T-helper 2 cell treated with Interferon-gamma antibody and Interleukin-4, amounts not matched to agents 5 μg/mL and 100 μg/mL, for 36 hours (primary cell): ENCODE measurements at places on chromosomes 6 and 20.

GRCh38 chr6:143123081-143123480, 62.4 kb downstream of the AIG1 start:
- H3K4me1 ChIP-seq = no peaks in the 10 kb centered on the region
- H3K27ac ChIP-seq = no peak overlapping the region
- H3K4me3 ChIP-seq = no peak overlapping the region
- no peaks in the 10 kb centered on the region for H3K27me3 ChIP-seq

GRCh38 chr20:62501801-62502495, 26.2 kb upstream of the GATA5 start:
- H3K27ac ChIP-seq = peak overlapping the region; percentile 93
- peak; percentile 87 for DNase-seq
- H3K36me3 ChIP-seq = no peaks in the 10 kb centered on the region
- H3K27me3 ChIP-seq = no peaks in the 10 kb centered on the region
- H3K4me1 ChIP-seq = peaks cover 18% of the 10 kb centered on the region
- H3K4me3 ChIP-seq = peak overlapping the region; percentile 44

DNA sequence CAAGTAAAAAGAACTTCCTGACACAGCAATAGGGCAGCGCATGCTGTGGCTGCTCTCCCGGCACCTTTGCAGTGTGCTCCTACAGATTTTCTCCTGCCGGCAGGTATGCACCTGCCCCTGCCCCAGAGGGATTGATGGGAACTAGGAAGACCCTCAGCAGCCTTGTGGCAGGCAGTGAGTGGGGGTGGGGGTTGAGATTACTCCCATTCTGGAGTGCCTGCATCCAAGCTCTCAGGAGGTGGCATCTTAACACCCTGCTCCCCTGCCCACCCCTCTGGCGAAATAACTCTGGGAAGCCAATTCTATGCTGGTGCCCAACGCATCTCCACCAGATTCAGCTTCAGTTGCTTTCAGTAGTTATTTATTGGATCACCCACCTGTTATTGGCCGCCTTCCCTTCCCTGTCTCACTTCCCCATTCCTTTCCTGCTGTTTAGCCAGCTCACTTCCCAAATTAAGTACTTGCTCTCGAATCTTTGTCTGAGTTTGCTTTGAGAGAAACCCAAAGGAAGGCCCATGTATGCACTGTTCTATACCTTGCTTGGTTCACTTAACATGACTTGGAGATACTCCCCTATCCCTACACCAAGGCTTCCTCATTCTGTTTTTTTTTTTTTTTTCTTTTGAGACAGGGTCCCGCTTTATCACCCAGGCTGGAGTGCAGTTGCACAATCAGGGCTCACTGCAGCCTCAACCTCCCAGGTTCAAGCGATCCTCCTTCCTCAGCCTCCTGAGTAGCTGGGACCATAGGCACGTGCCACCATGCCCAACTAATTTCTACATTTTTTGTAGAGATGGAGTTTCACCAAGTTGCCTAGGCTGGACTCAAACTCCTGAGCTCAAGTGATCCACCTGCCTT, 29.3 kb upstream of the SLC23A2 start:
- H3K36me3 ChIP-seq = no peaks in the 10 kb centered on the region
- no peaks in the 10 kb centered on the region for H3K4me1 ChIP-seq
- no peak overlapping the region for H3K4me3 ChIP-seq

DNA sequence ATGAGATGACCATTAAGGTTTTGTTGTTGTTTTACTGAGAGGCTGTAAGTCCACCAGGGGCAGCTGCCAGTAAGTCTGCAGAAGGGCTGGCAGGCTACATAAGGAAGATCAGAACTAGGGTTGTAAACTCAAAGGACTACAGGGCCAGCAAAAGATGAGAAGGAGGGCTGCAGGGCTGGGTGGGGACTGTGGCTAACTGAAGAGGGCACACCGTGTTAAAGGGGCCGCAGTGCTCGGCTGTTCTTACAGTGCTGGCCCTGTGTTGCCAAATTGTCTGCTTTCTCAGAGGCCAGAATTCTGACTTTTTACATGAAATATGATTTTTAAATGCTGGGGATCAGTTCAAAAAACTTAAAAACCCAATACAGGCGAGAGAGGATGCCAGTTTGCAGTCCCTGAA, 25.5 kb upstream of the ZNF318 start:
- peaks cover 17% of the 10 kb centered on the region for H3K4me1 ChIP-seq
- H3K4me3 ChIP-seq = no peak overlapping the region
- no peak overlapping the region for H3K27ac ChIP-seq

- no peaks in the 10 kb centered on the region for H3K4me1 ChIP-seq
- no peak overlapping the region for H3K4me3 ChIP-seq
- no peak for DNase-seq
- H3K27me3 ChIP-seq = no peaks in the 10 kb centered on the region
- no peak overlapping the region for H3K27ac ChIP-seq
Measured at GRCh38 chr20:33345342-33345741, 56.0 kb downstream of the CDK5RAP1 start.

- H3K27ac ChIP-seq = no peak overlapping the region
- no peaks in the 10 kb centered on the region for H3K27me3 ChIP-seq
- DNase-seq = no peak
- peaks cover 24% of the 10 kb centered on the region for H3K36me3 ChIP-seq
- H3K4me1 ChIP-seq = peaks cover 3% of the 10 kb centered on the region
Measured at GRCh38 chr20:35385733-35386132, 26.0 kb downstream of the UQCC1 start.

DNA sequence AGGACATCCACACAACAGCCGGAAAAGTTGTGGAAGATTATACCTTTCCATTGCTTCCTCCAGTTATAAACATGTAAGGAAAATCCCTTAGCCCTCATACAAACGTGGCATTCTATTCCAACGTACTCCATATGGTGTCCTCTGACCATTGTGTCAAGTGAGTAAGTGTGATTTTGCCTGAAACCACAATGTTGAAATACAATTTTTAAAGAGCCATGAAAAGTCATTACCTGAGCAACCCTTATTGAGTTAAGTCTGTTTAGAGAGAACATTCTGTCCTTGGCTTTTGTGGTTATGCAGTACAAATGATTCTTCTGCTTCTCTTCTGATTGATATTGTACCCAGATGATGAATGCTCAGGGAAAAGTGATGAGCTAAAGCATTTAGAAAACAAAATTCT, 530.1 kb downstream of the HAO1 start:
- no peak overlapping the region for H3K27ac ChIP-seq
- no peaks in the 10 kb centered on the region for H3K27me3 ChIP-seq
- DNase-seq = no peak
- H3K36me3 ChIP-seq = no peaks in the 10 kb centered on the region

GRCh38 chr6:110140650-110141049, 38.8 kb downstream of the WASF1 start:
- H3K36me3 ChIP-seq = no peaks in the 10 kb centered on the region
- H3K4me1 ChIP-seq = no peaks in the 10 kb centered on the region
- H3K27me3 ChIP-seq = peaks cover 2% of the 10 kb centered on the region
- H3K27ac ChIP-seq = no peak overlapping the region

DNA sequence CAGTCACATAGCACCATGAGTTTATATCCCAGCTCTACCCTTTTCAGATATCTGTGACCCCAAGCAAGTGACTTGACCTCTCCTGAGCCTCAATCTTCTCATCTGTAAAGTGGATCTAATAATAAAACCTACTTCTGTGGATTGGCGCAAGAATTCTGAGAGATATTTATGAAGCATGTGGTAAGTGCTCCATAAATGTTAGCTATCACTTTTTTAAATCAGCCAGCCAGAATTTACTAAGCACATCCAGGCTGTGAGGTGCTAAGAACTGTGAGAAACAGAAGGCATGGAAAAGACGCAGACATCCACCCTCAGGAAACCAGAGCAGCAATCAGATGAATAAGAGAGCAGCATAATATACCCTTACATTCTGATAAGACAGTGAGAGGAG, 862 bp downstream of the C20orf96 start:
- H3K27ac ChIP-seq = no peak overlapping the region
- no peak overlapping the region for H3K4me3 ChIP-seq
- no peak for DNase-seq
- peaks cover 19% of the 10 kb centered on the region for H3K4me1 ChIP-seq

GRCh38 chr6:53894091-53894490, 99.3 kb downstream of the LRRC1 start:
- no peak overlapping the region for H3K27ac ChIP-seq
- no peaks in the 10 kb centered on the region for H3K27me3 ChIP-seq

DNA sequence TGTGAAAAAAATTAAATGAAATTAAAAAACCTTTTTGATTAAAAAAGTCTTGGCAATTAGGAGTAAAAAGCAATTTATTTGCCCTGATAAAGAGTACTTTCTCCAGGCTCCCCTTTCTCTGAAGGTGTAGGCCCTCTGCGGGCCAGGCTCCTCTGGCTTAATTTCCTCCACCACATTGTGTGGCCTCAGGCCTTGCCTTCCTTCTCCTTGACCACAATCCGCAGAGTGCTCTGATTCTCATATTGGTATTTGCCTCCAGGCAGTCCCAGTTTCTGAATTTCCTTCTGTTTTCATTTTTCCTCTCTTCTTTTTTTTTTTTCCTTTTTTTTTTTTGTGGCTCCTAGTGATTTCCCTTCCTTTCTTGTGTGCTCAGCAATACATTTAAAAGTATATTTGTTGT, 96.4 kb downstream of the AIG1 start:
- H3K36me3 ChIP-seq = no peaks in the 10 kb centered on the region
- H3K27ac ChIP-seq = no peak overlapping the region
- no peaks in the 10 kb centered on the region for H3K27me3 ChIP-seq
- H3K4me3 ChIP-seq = no peak overlapping the region
- H3K4me1 ChIP-seq = no peaks in the 10 kb centered on the region

- H3K4me3 ChIP-seq = no peak overlapping the region
- H3K27me3 ChIP-seq = no peaks in the 10 kb centered on the region
- DNase-seq = no peak
- no peak overlapping the region for H3K27ac ChIP-seq
Measured at GRCh38 chr6:166687879-166688205, 60.8 kb upstream of the RPS6KA2 start.

DNA sequence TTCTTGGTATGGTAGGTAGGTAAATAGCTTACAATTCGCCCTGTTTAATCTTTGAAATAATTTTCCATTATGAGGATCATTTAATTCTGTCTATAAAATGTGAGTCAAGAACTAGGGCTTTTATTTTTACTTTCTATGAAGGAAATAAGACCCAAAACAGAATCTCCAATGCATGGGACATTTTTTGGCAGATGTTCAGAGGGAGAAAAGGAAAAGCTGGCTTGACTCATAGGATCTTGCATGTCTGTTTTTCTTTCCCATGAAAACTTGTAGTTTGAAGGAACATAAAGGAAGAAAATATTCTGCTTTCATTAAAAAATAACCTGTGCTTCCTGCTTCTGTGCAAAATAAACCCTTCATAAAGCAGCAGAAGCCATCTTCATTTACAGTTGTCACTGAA, 143.1 kb upstream of the INSM1 start:
- H3K36me3 ChIP-seq = no peaks in the 10 kb centered on the region
- H3K27ac ChIP-seq = no peak overlapping the region
- H3K4me1 ChIP-seq = no peaks in the 10 kb centered on the region
- H3K4me3 ChIP-seq = no peak overlapping the region
- DNase-seq = no peak
- peaks cover 6% of the 10 kb centered on the region for H3K27me3 ChIP-seq

GRCh38 chr6:149053848-149054558, 263.5 kb upstream of the TAB2 start:
- no peaks in the 10 kb centered on the region for H3K27me3 ChIP-seq
- H3K4me1 ChIP-seq = peaks cover 45% of the 10 kb centered on the region
- H3K36me3 ChIP-seq = peaks cover 9% of the 10 kb centered on the region
- DNase-seq = no peak
- no peak overlapping the region for H3K4me3 ChIP-seq
- H3K27ac ChIP-seq = no peak overlapping the region

DNA sequence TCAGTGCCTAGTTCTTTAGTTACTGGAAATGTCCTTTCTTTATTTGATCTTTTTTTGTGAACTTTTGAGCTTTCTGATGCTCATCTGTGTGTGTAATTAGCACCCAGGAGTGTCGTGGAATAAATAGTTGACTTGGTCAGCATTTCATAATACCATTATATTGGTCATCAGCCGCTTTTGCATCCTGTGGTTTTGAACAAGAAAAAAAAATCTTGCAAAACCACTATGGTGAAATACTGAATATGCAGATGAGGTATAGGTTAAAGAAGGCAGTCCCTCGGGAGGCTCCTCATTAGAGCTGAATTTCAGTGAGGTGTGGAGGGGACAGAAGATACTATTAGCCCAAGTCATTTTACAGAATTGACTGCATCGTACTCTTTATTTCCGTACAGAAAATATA, 90.1 kb downstream of the FOXO3 start:
- H3K27ac ChIP-seq = no peak overlapping the region
- H3K27me3 ChIP-seq = no peaks in the 10 kb centered on the region
- no peaks in the 10 kb centered on the region for H3K36me3 ChIP-seq

DNA sequence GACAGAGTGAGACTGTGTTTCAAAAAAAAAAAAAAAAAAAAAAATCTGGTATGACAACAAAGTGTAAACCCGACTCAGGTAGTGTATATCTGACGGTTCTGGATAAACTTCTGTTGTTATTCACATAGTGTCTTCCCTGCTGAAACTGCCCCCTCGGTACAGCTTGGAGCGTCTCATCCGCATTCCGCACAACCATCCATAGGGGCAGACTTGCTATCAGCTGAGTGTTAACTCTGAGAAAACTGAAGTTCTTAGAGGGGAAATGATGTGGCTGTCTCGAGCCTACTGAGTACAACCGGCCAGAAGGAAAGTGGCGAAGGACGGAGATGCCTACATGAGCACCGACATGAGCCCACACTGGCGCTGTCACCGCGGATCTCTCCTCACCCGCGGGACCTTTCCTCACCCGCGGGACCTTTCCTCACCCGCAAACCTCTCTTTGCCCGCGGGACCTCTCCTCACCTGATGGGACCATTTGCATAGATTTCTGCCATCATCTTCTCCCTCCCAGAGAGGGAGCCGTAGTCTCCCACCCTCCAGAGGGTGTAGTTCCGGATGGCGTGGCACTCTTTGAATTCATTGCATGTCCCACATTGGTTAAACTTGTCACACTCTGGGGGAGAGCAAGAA, 9.8 kb downstream of the CTSZ start:
- peaks cover 47% of the 10 kb centered on the region for H3K36me3 ChIP-seq
- peaks cover 5% of the 10 kb centered on the region for H3K4me1 ChIP-seq
- H3K27ac ChIP-seq = no peak overlapping the region
- no peak overlapping the region for H3K4me3 ChIP-seq

DNA sequence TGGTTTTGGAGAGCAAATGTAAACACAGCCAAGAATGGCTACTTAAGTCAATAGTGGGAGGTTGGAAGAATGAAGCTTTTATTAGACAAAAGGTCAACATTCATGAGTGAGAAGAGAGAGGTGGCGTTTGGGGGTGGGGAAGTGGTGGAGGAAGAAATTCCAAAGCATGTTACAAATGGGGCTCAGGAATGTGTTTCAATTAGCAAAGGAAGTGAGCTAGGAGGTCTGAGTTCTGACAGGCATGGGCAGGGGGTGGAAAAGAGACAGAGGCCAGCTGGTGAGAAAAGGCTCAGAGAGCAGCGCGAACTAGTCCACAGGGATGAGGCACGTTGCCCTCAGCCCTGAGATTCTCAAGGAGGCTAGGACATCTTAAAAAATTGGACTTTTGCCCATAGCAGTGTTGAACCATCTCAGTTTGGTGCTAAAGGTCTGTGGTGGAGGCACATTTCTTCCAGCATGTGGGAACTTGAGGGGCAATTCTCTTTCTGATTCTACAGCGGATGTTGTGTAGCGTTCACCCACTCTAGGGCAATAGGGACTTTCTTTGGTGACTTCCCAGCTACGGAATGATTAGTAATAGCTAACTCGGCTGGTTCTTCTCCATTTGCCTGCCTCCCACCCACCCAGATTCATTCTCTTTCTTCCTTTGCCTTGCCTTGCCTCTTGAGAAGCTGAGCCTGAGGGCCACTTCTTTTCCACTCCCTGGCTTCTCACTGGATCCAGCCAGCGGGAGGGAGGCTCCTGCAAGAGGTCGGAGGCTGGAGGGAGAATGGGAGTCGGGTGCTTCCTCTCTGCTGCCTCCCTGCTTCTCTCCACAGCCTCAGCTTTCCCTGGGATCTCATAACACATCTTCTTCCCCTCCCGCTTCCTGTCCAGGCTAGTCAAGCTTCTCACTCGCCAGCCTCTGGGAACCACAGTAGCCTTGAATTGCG, 45.1 kb upstream of the NEDD9 start:
- peak overlapping the region; percentile 70 for H3K27ac ChIP-seq
- H3K27me3 ChIP-seq = no peaks in the 10 kb centered on the region
- peaks cover 33% of the 10 kb centered on the region for H3K4me1 ChIP-seq
- peak overlapping the region; percentile 17 for H3K4me3 ChIP-seq
- DNase-seq = peak; percentile 32
